CD4-positive, alpha-beta T cell treated with Interleukin-15 for 1 hour (primary cell): ENCODE measurements at places on chromosomes 7 and 10.

DNA sequence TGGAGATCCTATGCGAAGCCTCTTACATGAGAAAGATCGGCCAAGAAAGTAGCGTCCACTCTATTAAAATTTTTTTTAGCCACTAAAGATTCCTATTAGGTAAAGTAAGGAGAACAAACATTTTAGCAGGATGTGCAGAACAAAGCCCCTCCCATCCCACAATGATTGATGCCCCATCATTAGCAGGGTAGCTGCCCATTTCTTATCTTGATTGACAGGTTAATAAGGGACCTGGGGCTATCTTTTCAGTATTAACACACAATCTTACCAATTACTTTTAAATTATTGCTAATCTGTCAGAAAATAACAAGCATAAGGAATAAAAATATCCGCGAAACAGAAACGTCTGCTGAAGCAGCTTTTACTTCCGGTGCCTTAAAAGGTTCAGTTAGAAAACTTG is 5.1 kb downstream of the FZD8 start:
- no peak for DNase-seq

DNA sequence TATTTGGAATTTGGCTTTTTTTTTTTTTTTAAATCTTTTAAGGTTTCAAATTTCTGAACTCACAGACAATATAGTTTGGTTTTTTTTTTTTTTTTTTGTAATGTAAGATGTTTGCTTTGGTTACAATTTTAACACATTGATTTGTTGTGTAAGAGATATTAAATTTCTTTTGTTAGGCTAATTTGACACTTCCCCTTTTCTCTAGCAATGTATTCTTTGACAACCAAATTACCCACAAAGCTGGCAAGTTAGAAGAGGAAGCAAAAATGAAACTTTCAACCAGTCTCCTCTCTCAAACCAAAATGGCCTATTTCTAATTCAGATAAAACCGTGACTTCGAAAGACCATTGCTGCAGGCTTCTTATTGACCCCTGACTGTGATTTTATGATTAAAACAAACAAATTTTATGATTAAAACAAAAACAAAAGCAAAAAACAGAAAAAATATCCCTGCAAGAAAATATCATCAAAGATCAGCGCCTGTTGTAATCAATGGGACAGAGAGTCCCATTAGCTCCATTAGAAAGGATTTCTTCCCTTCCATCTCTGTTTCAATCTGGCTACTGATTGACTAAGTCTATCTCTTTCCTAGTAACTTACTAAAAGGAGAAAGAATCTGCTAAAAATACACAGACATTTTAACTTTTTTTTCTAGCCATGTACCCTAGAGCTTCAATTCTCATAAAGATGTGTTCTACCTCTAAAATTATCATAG is 489.2 kb downstream of the MDFIC start:
- DNase-seq, result no peak

DNA sequence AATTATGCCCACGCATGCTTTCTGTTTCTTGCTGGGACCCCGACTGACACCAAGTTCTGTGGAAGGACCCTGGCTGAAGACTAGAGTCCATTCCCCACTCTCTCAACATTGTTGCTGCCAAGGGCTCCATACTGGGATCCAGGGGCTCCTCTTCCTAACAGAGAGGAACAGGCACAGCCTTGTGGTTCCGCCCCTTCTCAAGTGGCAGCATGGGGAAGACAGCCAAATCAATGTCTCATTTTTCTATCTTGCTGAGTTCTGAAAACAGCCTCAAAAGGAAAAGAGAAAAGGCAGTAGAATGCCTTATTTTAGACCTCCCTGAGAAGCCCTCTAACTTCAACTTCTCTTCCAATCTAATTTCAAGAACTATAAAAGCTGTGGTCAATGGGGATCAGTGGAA is 23.7 kb upstream of the LAMB1 start:
- no peak for DNase-seq

GRCh38 chr10:49260644-49261296 is 38.2 kb upstream of the C10orf71 start:
- no peak for DNase-seq

DNA sequence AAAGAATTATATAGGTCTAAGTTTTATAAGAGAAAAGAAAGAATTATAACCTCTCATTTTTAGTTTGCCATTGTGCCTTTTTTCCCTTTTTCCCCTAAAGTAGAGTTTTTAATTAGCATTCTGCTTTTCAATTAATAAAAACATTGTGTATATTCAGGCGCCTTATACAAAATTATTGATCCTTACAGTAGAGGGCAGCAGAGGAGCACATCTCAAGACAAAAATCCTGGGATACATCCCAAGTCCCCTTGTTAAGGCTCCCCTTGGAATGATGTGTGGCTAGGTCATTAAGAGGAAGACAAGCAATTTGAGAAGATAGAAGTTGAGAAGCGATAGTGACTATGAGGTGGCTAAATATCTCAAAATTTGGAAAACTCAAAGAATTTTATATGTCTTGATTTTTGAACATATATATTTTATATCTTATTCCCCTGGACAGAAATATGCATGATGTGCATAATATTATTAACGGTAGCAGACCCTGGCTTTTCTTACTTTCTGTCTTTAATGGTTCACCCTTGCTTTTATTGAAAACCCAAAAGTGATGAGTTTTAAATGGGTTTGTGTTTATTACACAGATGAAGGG is 19.1 kb upstream of the TPK1 start:
- DNase-seq, result no peak

DNA sequence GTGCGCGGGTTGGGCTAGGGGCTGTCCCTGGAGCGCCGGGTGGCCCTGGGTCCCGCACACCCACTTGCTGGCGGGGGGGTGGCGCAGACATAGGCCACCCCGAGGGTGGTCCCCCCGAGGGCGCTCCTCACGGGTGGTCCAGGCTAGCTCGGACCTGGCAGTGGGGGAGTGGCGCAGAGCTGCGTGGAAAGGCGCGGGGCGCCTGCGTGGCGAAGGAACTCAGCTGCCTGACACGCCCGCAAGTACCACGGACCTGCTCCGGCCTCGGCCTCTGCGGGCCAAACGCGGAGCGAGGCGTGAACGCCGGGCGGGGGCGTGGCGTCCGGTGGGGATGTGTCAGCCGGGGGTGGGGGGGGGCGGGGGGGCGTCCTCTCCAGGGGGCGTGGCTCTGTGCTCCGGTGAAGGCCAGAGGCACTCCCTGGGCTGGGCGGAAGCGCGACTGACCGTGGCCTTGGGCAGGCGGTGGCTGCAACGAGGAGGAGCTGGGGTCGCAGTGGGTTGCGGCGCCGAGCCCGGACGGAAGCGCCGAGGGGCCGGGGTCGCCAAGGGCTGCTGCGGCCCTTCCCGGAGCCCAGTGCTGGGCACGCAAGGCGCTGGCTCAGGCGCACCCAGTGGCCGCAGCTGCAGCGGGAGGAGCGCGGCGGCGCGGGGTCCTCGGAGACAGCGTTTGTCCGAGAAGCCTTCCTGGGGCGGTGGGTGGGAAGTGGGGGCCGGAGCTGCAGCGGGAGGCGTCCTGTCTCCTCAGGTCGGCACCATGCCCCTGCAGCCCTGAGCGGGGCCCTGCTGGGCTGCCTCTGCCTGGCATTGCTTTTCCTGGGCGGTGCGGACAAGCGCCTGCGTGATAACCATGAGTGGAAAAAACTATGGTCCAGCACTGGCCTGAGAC is 58.9 kb upstream of the NUPR2 start:
- DNase-seq, result no peak

DNA sequence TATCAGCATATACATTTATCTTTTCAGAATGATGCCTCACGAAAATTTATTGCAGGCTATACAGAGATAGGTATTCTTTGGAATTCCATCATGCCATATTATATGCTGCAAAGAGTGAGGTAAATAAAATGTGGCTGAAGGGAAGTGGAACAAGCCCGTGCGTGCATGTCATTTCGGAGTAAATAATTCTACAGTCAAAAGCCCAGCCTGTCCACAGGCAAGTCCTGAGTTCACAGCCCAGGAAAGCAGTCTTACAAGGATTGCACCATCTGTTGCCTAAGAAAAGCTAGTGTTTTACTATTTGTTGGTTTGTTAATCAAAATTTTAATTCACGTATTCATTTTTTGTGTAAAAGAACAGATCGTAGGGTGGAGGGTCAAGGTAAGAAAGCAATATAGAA is 292.4 kb upstream of the AKR1E2 start:
- DNase-seq, result no peak

GRCh38 chr7:142485617-142486226 is 227.9 kb upstream of the PRSS58 start:
- DNase-seq, result no peak

- DNase-seq, result peak; percentile 47
Observed at GRCh38 chr7:39700932-39701331, 77.6 kb downstream of the RALA start.

DNA sequence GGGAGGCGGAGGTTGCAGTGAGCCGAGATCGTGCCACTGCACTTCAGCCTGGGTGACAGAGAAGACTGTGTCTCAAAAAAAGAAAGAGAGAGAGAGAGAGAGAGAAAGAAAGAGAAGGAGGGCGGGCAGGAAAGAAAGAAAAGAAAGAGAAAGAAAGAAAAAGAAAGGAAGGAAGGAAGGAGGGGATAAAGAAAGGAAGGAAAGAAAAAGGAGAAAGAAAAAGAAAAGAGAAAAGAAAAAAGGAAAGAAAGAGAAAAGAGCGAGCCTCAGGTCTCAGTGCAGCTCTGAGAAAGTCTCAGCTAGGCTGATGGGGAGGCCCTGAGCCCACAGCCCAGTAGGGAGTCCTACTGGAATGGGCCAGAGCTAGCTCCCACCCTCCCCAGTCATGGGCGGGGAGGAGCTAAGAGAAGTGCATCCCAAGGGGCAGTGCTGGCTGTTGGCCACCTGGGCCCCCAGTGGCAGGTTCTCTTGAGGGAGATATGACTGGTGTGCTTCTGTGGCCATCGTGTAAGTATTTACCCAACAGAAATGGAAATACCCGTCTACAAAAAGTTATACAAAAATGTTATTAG is 69.3 kb downstream of the ABRAXAS2 start:
- no peak for DNase-seq

GRCh38 chr10:75771606-75772005 is 340.2 kb downstream of the LRMDA start:
- no peak for DNase-seq

GRCh38 chr10:125151170-125151552 is 9.2 kb downstream of the CTBP2 start:
- DNase-seq, result no peak

- DNase-seq, result no peak
Observed at GRCh38 chr10:3886191-3886590, 101.2 kb upstream of the KLF6 start.

- DNase-seq, result no peak
Observed at GRCh38 chr7:31664890-31665289, 22.1 kb upstream of the PPP1R17 start.

- no peak for DNase-seq
Observed at GRCh38 chr7:142553216-142553615, 196.1 kb upstream of the PRSS1 start.

- no peak for DNase-seq
Observed at GRCh38 chr7:126978865-126979264, 273.9 kb downstream of the GRM8 start.

GRCh38 chr7:35725280-35725680 is 30.3 kb upstream of the HERPUD2 start:
- DNase-seq, result peak; percentile 81

DNA sequence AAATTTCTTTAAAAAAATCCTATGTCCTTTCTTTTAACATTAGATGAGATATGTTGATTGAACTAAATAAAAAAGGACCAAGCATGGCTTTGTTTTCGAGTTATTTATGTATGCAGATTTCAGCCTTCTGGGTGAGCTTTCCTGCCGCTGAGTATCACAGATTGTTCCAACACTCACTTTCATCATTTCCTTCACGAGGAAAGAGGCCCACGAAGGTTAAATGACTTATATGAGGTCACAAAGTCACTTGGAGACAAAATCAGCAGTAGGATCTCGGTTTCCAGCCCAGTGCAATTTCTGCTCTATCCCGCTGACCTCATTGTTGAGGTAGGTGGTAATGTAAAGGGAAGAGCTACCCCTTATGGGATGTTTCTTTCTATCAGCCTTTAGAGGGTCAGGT is 226.8 kb downstream of the SKAP2 start:
- DNase-seq, result no peak

- no peak for DNase-seq
Observed at GRCh38 chr7:47693216-47693615, 111.3 kb upstream of the TNS3 start.

DNA sequence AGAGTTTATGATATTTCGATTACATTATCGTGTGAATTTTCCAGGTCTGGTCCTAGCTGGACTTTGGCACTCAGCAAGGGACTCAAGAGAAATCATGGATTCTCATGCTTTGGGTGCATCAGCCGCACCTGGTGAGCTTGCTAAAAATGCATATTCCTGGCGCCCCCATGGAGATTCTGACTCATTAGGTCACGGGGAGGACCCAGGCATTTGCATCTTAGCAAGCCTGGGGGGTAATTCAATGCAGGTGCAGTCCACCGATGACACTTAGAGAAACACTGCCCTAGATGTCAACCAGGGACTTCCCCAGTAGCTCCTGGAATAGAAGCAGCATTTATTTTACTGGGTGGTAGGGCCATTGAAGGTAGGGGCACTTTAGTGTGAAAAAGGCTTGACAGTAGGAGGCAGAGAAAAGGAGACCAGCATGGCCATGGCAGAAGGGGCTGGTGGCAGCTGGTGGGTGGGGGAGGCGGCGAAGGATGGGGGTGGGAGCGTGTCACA is 29.9 kb upstream of the PDCD4 start:
- DNase-seq, result peak; percentile 71

DNA sequence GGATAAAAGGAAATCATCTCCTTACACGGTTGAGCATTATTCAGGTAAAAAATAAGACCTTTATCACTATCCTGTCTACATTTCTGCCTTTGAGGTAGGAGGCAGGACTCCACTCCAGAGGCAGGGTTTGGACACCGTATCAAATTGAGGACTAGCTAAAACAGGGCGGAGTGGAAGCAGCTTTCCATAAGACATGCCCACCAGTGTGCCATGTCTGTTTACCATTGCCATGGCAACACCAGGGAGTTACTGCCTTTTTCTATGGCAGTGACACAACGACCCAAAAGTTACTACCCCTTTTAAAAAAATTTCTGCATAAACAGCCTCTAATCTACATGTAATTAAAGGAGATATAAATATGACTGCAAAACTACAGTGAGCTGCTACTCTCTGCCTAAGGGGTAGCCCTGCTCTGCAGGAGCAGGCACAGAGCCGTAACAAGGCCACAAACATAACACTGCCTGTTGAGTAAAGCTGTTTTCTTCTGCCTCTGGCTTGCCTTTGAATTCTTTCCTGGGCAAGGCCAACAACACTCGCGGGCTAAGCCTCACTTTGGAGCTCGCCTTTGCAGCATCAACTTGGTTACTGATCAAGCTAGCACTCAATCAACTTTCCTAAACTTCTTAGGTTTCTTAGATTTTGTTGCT is 26.5 kb downstream of the DGKB start:
- DNase-seq, result no peak

GRCh38 chr10:30631188-30631587 is 1.6 kb upstream of the LYZL2 start:
- DNase-seq, result no peak

- no peak for DNase-seq
Observed at GRCh38 chr7:25314731-25315267, 86.5 kb upstream of the NPVF start.

GRCh38 chr7:42064534-42064933 is 172.5 kb downstream of the GLI3 start:
- DNase-seq, result no peak

DNA sequence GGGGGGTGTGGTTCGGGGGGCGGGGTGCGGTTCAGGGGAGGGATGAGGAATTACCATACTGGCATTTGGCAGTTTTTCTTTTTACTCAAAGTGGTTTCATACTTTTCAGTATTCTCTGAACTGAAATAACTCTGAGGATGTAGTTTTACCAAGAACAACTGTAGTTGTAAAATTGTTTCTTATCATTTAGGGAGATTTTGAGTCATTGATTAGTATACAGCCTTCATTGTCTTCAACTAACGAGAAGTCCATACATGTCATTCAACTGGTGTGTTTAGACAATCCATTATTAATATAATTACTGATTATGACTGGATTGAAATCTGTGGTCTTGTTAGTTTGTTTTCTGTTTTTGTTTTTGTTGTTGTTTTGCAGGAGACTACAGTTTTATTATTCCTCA is 40.8 kb downstream of the COPG2 start:
- no peak for DNase-seq
